CD4-positive, alpha-beta T cell treated with Interleukin-6 for 4 hours (primary cell): ENCODE measurements at places on chromosomes 7 and 10.

- no peak for DNase-seq
Measured at GRCh38 chr7:88758381-88759229, 895 bp upstream of the ZNF804B start.

DNA sequence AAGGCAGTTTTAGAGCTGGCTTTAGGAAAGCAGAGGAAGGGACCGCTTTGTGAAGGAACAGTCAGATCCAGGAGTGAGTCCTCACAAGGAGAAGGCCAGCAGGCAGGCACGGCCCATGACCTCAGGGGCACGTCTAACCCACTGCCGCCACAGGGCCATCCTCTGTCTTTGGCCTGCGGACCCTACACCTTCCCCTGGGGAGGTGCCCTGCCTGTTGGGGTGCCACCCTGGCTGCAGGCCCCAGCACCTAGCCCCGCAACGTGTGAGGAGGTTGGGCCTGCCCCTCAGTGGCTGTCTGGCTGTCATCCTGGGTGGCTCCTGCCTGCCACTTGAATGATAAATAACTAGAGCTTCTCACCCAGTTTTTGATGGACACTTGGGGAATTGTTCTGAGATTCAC lies 31.0 kb upstream of the TRIM8 start:
- DNase-seq, result no peak

- DNase-seq, result peak; percentile 9
Measured at GRCh38 chr10:111076682-111077478, at the start of gene ADRA2A. ADRA2A (plus strand) TSS chr10:111077029; CDS start chr10:111077997, 968 bp downstream.

DNA sequence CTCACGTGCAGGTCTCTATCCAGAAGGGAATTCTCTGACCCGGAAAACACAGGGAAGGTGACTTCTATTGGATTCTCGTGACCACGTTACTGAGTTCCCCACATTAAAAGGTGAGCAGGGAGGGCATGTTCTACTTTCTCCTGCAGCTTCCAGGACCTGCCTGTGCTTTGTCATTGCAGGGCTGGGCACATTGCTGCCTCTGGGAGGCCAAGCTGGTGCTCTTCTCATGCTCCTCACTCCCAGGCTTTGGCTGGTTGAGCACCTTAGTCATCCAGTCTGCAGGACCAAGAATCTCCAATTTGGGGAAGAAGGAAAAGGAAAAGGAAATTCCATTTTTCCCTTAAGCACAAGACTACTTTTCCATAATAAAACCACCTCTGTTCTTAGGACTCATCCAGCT lies 86.5 kb upstream of the TMEM72 start:
- no peak for DNase-seq

GRCh38 chr10:101291331-101292193 lies 62.3 kb upstream of the LBX1 start:
- DNase-seq, result peak; percentile 57

GRCh38 chr10:74637685-74638084 lies 188.7 kb upstream of the KAT6B start:
- DNase-seq, result no peak

- DNase-seq, result peak; percentile 44
Measured at GRCh38 chr10:92239600-92240288, 51.1 kb downstream of the CPEB3 start.

- no peak for DNase-seq
Measured at GRCh38 chr7:12423355-12423996, 19.8 kb upstream of the VWDE start.
